MG63 (cell line): ENCODE measurements at places on chromosomes 16 and 17.

DNA sequence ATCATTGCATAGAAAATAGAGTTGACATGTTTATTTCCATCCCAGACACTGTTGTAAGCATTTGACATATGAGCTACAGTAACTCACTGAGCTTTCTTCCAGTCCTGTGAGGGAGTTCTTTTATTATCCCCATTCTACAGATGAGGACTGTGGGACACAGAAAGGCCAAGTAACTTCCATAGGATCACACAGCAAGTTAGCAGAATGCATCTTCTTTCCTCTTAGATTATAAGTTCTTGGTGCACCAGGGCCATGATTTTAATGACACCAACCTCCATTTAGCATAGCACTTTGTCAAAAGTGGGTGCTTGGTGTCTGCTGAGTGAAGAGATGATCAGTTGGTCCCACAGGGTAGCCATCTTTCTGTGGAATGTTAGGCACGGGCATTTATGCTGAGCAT, 12.7 kb downstream of the JPT2 start:
- DNase-seq, result no peak

GRCh38 chr17:3732210-3732621, 8.5 kb downstream of the HASPIN start:
- peak; percentile 17 for DNase-seq

GRCh38 chr16:4351880-4352279, 759 bp upstream of the PAM16 start:
- DNase-seq, result peak; percentile 36

GRCh38 chr16:2027024-2028010, 615 bp downstream of the NHERF2 start:
- DNase-seq, result peak; percentile 39

DNA sequence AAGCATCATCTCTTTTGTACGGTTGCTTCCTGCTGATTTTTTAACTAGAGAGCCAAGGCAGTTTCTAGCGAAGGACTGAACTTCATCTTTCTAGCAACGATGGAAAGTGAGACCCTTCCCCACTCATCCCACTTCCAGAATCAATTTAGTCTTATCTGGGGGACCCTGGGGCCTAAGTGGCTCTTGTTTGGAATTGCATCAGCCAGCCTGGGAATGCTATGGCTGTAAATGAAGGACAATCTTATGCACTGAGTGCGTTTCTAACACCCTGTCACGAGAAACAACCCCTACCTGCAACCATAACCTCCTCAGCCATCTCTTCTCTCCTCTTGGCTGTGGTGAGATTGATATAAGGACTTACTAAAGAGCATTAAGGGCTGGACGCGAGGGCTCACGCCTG, 64.8 kb downstream of the ERCC4 start:
- no peak for DNase-seq

DNA sequence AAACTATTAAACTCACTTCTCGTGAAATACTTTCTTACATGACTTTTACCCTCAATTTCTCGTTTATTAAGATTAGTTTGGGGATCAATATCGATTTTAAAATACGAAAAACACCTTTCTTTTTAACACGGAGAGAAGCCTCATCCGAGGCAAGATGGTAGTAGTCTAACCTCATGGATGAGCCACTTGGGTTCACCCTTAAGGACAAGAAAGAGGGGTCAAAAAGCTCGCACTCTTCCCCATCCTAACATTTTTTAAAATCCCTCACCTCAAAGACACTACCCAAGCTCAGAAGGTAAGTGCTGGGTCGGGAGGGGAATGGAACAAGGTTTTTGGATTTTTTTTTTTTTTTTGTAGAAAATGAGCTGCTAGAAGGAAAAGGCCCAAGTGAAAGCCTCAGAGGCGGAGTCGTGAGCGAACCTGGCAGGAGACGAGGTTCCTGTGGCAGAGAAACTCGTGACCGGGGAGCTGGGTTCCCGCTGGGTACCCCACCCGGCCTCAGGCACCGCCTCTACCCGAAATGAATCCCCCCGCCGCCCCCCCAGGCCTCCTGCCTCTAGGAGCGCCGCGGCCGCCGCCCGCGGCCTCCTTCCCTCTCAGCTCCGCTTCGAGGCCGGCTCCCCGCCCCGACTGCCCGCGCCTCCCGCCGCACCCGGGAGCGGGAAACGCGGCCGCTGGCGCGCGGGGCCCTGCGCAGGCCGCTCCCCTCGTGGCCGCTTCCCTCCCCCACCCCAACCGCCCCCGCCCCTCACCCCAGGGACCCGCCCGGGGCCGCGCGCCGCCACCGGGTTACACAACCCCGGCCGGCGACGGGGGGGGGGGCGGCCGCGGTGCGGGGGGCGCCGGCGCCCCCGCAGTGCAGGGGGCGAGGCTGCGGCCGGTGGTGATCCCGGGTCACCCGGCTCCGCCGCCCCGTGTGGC, 1.6 kb downstream of the NUFIP2 start:
- peak; percentile 70 for DNase-seq

- no peak for DNase-seq
Measured at GRCh38 chr17:4054446-4054845, 88.4 kb downstream of the ZZEF1 start.

- DNase-seq, result no peak
Measured at GRCh38 chr17:82600731-82601446, 47.4 kb downstream of the WDR45B start.

- peak; percentile 98 for DNase-seq
Measured at GRCh38 chr17:59154721-59155438, at the start of gene SKA2. SKA2 (minus strand) TSS chr17:59155186; CDS start chr17:59155163, 23 bp downstream.

DNA sequence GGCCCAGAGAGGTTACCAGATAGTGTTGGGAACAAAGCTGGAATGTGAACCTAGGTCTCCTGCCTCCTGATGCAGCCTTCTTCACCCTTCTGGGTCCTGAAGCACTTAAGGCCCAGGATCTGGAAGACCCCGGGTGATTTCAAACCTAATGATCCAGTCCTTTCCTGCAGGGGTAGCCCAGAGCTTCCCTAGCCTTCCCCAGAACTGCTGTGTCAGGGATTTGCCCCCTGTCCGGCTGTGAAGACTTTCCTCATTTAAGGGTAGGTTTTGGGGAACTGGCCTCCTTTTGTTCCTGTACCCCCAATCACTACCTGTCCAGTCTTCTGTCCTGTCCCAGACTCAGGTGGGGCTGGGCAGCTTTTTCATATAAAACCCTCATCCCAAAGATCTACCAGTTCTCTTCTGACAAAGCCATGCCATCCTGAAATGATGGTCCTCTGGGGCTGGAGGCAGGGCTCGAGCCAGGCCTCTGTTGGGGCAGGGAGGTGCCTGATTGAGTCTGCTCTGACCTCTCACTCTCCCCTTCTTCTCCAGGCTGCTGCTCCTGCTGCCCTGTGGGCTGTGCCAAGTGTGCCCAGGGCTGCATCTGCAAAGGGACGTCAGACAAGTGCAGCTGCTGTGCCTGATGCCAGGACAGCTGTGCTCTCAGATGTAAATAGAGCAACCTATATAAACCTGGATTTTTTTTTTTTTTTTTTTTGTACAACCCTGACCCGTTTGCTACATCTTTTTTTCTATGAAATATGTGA, 1.3 kb downstream of the MT1X start:
- DNase-seq, result no peak

- no peak for DNase-seq
Measured at GRCh38 chr16:64311241-64311640, 810.6 kb downstream of the CDH11 start.

GRCh38 chr16:86064431-86065250, 165.7 kb downstream of the IRF8 start:
- DNase-seq, result no peak

DNA sequence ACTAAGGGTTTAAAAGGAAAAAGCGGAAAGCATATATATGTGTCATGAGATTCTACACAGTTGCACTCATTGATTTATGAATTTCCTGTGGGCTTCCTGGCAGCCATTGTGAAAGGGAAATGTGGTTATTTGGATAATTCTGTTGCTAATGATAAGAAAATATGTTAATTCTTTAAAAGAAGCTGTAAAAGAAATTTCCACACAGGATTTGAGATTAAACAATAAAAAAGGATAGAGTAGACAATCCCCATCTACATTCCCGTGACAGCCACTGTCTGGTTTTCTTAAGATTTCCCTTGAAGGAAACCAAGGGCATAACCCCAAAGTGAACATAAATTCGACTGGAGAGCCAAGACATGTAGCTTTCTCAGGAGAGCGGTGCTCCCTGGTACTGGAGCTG, 397.5 kb downstream of the CPPED1 start:
- DNase-seq, result no peak

- no peak for DNase-seq
Measured at GRCh38 chr17:44257815-44258760, 9.8 kb downstream of the SLC4A1 start.

DNA sequence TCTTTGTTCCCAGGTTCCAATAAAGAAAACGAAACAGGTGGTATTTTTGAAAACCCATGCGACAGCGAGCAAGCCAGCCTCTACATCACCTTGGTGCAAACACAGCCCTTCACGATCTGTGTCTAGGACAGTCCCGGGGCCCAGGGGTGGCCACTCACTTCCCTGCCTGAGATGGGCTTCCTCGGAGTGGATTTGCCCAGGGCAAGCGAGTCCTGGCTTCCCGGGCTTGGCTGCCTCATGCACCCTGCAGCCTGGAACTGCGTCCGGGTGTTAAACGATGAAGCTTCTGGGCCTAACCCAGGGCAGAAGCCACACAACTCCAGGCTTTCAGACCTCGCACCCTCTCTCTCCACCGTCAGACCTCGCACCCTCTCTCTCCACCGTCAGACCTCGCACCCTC, 66.0 kb downstream of the RPH3AL start:
- DNase-seq, result no peak

DNA sequence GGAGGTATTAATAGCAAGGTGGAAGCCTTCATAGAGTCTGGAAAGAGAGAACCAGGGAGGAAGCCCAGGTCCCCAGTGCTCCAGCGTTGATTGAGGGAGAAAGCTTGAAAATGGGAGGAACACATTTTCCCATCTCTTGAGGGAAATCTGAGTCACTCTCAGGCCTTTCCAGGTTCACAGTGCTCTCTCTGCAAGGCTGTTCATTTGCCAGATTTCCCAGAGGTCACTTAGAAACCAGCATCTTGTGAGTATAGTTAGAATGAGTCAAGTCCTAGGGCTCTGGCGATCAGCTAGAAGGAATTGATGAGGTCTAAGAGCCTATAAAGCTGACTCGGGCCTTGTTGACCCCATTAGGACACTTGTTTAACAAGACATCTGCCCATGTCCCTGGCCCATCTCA, 17.7 kb upstream of the ZNF594 start:
- DNase-seq, result no peak

- no peak for DNase-seq
Measured at GRCh38 chr16:23434380-23434779, 18.6 kb downstream of the COG7 start.

DNA sequence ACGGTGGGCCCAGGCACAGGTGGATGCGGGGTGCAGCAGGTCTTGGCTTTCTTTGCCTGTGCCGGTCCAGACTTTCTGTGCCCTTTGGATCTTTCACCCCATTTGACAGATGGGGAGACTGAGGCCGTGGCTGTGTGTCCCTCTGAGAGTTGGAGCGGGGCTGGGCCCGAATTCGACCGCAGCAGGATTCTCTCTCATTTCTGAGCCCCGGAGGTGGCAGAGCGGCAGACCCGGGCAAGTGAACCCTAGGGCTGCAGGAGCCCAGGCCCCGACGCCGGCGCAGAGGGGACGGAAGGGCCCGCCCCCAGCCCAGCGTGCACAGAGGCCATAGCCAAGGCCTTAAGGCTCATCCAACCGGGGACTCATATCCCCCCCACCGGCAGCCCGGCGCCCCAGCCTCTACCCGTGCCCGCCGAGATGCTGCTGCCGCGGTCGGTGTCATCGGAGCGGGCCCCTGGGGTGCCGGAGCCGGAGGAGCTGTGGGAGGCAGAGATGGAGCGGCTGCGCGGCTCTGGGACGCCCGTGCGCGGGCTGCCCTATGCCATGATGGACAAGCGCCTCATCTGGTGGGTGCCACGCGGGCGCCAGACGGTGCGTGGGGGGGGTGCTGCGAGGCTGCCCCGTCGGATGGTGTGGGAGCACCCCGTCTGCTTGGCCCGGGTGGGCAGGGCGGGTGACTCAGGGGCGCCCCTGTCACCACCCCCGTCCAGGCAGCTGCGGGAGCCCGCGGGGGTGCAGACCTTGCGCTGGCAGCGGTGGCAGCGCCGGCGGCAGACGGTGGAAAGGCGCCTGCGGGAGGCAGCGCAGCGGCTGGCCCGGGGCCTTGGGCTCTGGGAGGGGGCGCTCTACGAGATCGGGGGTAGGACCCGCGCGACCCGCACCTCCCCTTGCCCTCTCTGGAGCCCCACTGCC, 857 bp downstream of the TMC8 start:
- no peak for DNase-seq

DNA sequence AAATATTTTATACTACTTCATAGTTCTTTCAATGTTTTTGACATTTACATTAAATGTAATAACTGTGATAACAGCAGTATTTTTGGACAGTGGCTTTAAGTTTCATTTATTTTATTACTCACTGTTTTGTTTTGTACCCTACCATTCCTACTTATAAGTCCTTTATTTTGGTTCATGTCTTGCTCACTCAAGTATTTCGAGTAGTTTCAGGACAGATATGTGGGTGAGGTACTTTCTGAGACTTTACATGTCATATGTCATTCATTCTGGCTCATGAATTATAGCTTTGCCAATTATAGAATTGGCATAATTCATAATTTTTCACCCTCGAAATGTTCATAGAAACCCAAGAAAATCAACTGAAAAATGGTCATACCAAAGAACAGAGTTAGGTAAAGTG, 44.4 kb downstream of the PIK3R5 start:
- DNase-seq, result no peak
